ENCODE measurements at places on chromosomes 6 and 20.

- no peak for DNase-seq
These were observed 2.6 kb downstream of the ARMC2 start for GRCh38 chr6:108850669-108851465.

DNA sequence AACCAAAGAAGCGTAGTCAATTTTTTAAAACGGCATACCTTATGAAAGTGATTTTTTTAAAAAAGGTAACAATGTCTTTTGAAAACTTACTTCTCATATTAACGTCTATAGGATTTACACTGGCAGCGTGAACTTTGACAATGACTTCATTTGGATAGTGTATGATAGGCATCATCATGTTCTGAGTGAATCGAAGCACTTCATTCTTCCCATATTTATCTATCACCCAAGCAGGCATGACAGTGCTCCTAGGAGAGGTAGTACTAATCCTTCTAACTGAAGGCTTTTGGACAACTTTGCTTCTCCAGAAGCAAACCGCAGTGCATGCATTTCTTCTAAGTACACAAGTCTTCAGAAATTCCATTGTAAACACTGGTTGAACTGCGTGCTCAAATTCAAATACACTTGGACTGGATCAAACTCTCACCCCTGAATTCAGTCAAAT is 618 bp downstream of the RTN4IP1 start:
- no peak for DNase-seq

DNA sequence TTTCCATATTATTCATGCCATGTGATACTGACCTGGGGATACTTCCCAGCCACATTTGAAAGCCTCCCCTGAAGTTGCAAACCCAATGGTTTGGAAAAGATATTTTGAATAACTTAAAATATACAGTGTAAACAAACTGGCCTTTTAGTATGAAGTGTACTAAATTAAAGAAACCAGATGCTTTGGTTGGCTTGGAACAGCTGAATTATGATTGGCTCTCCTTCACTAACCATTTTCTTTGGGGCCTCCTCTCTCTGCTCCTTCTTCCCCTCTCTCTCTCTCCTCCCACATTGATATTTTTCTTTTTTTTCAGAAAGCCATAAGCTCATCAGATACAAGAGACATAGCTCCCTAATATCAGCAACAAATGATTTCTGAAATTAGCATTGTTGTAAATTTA is 166.6 kb downstream of the MTFR2 start:
- no peak for DNase-seq

DNA sequence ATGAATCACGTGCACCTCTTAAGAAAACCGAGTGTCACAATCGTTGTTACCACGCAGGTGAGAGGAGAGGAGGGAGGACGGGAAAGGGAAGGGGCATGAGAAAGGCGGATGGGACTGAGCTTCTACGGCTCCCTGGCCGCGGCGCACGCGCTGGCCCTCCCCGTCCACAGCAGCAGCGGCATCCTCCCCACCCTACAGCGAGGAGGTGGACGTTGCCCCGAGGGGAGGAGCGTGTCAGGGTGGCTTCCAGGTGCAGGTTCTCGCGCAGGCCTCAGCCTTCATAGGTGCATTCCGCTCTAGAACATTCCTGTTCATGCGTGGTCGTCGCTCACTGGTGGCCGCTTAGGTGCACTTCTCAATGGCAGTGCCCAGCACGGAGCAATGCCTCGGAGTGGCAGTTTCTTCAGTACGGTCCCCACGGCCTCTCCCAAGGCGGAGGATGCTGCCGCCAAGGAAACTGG is 29.7 kb upstream of the AFDN start:
- DNase-seq, result no peak

GRCh38 chr6:156451726-156452125 is 325.5 kb upstream of the ARID1B start:
- DNase-seq, result no peak

DNA sequence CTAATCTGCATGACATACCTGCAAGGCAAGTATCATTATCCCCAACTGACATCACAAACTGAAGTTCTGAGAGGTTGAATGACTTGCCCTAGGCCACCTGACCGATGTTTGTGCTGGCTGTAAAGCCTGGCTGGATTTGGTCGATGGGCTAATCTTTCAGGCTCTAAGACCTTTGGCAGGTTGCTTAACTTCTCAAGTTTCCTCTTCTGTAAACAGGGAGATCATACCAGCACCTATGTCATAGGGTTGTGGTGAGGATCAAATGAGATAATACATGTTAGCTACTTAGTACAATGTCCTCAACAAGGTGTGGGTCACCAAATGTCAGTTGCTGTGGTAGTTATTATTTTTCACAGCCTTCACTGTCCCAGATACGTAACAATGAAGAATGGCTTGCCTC is 14.2 kb downstream of the ANKRD66 start:
- no peak for DNase-seq

DNA sequence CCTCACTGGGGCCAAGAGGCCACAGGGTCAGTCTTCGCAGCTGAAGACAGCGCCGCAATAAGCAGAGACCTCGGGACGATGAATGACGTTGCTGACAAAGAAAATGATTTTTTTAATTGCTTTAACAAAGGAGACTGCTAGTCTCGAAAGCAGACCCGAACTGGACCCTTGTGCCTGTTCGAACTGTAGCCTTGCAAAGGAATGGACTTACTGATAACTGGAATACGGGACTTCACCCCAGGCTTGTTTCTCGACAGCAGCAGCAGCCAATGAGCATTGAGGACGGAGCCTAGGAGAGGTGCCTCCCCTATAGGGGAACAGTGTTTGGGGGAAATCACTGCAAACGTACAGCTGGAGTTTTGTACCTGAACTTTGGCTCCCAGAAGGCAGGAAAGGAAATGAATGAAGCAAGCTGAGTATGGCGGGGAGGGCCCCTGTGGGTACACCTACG is 1.3 kb upstream of the TAF4 start:
- no peak for DNase-seq

GRCh38 chr6:152471456-152472265 is 165.5 kb downstream of the SYNE1 start:
- DNase-seq, result no peak

DNA sequence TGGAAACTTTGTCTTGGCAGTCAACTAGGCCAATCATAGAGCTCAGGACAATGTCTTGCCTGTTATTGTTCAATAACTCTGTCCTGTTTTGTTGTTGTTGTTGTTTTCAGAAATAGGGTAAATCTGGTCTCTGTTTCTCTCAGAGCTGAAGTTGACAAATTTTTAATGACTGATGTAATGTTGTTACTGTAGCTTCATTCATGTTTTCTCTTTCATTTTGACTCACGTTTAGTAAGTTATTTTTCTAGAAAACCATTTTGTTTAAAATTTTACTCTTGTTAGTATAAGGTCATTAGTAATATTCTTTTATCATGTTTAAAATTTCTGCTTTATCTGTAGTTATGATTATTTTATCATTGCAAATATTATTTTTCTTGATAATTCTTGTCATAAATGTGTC is 51.6 kb upstream of the GRIK2 start:
- DNase-seq, result no peak

DNA sequence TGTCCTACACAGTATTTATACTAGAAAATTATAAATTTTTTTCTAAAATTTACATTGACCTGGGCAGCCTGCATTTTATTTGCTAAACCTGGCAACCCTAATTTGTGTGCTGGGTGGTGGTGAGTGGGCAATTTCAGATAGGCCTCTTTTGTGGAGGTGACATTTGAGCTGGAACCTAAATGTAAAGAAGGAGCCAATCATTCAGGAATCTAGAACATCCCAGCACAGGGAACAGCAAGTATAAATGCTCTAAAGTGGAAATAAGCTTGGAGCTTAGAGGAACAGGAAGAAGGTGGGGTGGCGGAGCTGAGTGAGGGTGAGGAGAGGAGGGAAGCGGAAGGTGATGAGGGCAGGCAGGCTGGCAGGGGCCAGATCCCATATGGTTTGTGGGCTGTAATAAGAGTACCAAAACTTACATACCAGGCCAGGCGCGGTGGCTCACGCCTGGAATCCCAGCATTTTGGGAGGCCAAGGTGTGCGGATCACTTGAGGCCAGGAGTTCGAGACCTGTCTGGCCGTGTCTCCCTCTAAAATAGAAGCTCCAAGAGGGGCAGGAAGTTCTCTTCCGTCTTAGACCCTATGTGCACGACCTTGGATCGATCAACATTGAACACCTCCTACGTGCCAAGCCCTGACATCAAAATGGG is 549 bp upstream of the CSE1L start:
- no peak for DNase-seq

Data from cerebellar nuclear complex (tissue), 1 donor.